ENCODE measurements at places on chromosomes 1 and 21.

DNA sequence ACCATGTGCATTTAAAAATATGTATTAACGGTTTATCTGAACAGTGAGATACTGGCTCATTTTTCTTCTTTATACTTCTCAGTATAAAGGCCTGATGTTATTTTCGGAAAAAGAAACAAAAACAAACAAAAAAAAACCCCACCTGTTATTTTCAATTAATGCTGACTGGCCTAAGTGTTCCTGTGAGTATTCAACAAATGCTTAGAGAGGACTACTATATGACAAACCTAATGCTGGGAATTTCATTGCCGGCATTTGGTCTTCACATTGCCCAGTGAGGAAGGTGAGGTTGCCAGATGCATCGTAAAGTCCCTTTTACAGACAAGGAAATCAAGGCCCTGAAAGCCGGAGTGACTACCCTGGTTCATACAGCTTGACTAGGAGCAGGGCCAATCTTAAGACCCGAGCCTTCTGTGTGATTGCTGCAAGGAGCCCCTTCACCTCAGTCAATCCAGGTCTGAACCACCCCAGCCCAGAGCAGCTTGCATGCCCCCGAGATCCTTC, 599 bp downstream of the MRPL24 start:
- DNase-seq = no peak

DNA sequence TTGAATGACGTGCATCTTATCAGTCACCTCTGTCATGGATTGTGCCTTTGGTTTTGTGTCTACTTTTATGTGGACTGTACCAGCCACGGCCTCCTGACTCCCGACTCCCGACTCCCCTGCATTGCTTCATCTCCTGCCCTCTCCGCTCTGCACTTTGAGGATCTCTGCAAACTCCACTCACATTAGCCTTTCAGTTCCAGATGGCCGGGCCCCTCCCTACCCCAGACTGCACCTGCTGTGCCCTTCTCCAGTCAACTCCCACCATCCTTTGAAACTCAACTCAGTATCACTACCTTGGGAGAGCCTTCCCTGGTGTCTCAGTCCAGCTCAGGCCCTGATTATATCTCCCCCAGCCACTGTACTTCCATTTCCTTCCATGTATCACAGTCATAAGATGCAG, 71.4 kb downstream of the MDM4 start:
- DNase-seq = no peak

GRCh38 chr1:242673652-242674051, 149.2 kb upstream of the PLD5 start:
- DNase-seq = no peak

DNA sequence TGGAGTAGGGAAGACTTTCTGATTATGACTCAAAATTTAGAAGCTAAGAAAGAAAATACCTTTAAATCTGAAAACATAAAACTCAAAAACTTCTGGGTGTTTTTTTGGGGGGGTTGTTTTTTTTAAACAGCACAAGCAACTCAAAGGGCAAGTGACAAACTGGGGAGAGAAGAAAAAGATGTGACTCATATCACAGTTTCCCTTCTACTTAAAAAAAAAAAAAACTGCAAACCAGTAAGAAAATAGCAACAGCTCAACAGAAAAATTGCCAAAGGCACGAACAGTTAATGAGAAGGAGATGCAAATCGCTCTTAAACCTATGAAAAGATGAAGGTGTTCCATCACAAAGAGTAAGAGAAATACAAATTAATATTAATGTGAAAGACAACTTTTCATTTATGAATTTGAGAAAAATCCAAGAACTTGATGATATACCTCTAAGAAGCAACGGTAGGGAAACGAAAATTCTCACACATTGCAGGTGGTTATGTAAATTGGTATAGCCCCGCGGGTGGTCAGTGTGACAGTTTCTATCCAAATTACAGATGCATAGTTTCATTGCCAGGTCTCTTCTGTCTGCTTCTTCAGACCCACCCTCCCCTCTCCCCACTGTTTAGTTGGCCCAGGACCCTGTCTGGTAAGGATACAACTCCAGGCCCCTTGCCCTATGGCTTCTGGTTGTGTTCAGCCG, 9.0 kb downstream of the IFNAR2 start:
- no peak for DNase-seq

- DNase-seq = no peak
Observed at GRCh38 chr1:242065813-242066212, 66.9 kb upstream of the MAP1LC3C start.

GRCh38 chr1:217535601-217536377, 95.1 kb downstream of the GPATCH2 start:
- no peak for DNase-seq

GRCh38 chr1:214993419-214993818, 89.1 kb upstream of the KCNK2 start:
- no peak for DNase-seq

- DNase-seq = no peak
Observed at GRCh38 chr1:109722908-109723691, 11.0 kb downstream of the GSTM5 start.

DNA sequence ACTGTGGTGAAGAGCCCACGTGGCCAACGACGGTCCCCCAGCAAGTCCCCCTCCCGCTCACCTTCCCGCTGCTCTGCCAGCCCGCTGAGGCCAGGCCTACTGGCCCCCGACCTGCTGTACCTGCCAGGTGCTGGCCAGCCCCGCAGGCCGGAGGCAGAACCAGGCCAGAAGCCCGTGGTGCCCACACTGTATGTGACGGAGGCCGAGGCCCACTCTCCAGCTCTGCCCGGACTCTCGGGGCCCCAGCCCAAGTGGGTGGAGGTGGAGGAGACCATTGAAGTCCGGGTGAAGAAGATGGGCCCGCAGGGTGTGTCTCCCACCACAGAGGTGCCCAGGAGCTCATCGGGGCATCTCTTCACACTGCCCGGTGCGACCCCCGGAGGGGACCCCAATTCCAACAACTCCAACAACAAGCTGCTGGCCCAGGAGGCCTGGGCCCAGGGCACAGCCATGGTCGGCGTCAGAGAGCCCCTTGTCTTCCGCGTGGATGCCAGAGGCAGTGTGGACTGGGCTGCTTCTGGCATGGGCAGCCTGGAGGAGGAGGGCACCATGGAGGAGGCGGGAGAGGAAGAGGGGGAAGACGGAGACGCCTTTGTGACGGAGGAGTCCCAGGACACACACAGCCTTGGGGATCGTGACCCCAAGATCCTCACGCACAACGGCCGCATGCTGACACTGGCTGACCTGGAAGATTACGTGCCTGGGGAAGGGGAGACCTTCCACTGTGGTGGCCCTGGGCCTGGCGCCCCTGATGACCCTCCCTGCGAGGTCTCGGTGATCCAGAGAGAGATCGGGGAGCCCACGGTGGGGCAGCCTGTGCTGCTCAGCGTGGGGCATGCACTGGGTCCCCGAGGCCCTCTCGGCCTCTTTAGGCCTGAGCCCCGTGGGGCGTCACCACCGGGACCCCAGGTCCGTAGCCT, 46.8 kb downstream of the TRIM11 start:
- DNase-seq = no peak

DNA sequence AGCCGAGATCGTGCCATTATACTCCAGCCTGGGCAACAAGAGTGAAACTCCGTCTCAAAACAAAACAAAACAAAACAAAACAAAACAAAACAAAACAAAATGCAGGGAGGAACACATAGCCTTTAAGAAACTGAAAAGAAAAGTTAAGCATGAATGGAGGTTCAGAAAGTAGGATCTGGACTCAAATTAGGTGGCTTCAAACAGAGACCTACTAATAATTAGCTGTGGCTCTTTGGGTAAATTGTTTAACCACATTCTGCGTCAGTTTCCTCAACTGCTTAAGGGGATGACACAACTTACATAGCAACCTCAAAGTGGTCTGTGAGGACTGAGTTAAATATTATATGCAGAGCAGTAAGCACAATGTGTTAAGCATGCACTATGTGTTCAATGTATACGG, 458.2 kb downstream of the ADGRL2 start:
- no peak for DNase-seq

GRCh38 chr1:219659005-219659600, 46.2 kb upstream of the ZC3H11B start:
- DNase-seq = no peak

DNA sequence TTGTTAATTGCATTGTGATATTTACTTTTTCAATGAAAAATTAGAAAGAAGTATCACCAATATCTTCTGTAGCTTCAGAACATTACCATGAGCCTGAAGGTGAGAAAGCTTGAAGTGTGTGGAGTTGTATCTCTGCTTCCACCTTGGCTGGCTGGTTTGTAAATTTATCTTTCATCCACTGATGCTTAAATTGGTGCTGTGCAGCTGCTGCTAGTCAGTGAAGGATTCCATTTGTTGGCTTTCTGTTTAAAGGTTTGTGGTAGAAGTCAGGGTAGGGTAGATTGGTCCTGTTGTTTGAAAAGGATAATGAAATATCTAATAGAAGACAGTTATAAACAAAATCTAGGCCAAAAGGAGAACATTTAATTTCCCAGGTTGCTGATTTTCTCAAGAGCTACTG, 105.7 kb downstream of the C1orf21 start:
- DNase-seq = no peak

DNA sequence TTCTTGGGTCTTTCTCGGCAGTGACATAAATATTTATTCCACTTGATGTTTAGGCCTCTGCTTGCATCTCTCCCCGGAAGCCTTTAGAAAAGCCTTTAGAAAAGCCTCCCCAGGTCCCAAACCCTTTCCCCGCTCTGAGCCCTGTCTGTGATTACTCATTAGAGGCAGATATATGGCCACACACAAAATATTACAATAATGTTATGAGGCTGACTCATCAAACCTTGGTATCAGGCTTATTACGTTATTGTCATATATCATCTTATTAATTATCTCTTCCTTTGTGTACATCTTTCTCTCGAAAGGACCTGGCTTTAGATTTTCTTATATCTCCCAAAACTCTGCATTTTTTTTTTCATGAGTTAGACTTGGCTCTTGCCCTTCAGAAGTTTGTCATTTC, 69.5 kb downstream of the FGGY start:
- DNase-seq = no peak

DNA sequence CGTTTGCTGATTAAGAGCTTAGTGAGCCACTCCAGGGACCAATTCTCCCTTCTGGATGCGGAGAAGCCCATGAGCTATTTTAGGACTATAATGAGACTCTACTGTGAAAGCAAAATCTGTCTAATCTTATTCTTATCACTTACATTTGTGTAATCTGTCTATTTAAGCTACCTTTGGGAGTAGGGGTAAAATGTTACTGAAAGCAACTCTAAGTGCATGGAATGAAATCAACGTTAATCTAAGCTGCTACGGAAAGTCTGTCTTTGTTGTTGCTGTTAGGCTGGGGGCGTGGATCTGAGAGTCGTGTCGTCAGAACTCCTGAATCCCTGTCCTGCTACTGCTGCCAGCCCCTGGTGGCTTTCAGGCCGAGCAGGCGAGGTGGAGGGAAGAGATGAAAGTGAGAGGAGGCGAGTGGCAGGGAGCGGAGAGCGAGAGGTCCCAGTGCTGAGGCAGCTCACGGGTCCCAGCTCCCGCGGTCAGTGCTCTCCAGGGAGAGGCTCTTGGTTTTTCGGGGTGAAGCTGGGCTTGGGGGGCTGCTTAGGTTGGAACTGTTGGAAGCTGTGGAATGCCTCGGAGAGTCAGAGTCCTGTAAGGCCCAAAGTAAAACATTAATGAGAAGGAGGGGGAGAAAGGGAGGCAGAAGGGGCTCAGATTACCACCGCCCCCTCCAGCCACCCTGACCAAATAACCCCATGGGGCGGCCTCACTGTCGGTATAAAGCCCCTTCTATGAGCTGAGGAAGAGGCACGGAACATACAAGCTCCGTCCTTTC, 53.9 kb downstream of the COQ8A start:
- DNase-seq = no peak

GRCh38 chr1:8701794-8702471, 115.5 kb downstream of the RERE start:
- peak; percentile 56 for DNase-seq

- no peak for DNase-seq
Observed at GRCh38 chr1:53249706-53250105, 11.4 kb upstream of the MAGOH start.

DNA sequence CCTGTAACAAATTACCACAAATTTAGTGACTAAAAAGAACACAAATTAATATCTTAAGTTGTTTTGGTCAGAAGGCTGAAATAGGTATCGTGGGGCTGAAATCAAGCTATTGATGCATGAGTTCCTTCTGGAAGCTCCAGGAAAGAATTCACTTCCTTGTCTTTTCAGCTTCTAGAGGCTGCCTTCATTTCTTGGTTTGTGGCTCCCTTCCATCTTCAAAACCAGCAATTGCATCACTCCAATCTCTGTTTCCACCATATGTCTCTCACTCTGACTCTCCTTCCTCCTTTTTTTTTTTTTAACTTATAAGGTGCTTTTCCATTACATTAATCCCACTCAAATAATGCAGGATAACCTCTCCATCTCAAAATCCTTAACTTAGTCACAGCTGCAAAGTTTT, 78.4 kb downstream of the OLFM3 start:
- DNase-seq = no peak

DNA sequence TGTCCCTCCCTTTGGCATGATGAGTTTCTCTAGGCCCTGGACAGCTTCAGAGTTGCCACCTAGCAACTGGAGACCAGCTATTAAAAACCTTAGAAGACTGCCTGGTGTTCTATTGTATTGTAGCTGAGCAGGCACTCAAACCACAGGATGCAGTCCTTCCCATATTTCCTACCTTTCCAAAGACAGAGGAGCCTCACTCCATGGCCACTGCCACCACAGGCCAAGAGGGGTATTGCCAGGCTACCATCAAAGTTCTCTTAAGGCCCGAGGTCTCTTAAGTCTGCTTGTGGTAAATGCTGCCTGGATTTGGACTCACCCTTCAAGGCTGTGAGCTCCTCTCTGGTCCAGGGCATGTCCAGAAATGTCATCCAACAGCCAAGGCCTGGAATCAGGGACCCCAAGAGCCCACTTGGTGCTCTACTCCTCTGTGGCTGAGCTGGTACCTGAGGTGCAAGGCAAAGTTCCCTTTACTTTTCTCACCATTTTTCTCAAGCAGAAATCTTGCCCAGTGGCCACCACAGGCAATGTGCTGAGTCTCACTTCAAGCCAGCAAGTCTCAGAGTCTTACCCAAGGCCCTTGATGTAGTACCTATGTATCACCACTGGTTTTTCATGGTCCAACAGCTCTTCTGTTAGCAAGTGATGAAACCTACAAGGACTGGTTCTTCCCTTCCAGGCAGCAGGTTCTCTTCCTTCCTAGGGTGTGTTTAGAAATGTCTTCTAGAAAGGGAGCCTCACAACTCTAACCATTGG, 269.4 kb downstream of the AMY1C start:
- no peak for DNase-seq

DNA sequence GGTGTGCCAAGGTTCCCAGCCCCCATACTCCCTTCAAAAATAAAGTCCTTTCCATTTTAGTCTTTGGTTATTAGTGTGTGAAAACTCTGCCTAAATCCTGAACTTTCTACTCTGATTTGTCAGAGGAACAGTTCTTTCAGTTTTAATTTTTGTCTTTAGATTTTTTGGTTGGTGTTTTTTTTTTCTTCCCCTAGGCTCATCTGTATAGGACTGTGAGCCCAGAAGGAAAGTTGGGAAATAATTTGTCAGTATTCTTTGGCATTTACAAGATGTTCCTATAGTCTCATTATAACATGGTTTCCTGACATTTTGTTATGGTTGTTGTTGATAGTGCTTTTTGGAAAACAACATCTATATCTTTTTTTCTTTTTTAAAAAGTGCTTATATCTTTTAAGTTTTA, 38.0 kb downstream of the LAMC1 start:
- DNase-seq = no peak

GRCh38 chr1:189960769-189961168, 516.9 kb downstream of the BRINP3 start:
- no peak for DNase-seq

All from NCI-H2029 (cell line).